ENCODE measurements at places on chromosomes 12 and 14. TPM values are rescaled to one million over a fixed set of nuclear protein-coding genes. Genes with fewer than 3 reads are reported as not detected.

DNA sequence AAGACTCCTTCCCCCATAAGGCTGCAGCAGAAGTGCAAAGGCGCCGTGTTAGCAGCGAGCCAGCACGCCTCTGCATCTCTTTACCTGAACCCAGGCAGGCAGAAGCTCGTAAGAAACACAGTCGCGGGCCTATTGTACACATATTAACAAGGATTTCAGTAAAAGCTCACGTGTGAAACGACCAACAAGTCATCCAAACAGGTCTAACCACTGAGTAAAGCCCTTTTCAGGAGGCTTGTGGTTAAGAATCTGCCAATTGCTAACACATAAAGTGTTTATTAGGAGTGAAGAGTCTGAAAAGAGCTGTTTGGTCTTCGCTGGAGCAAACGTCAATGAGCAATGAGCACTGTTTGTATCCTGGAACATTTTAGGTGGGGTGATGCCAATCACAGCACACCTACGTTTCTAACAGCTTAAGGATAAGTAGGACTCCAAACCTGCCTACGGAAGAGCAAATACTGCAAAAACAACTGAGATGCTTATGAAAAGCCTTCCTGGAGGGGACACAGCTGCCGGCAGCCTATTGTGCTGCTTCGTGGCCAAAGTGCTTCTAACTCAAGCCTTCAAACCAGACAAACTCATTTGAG is 43.1 kb downstream of the PRKAB1 start:
- no peaks in the 10 kb centered on the region for H3K27me3 ChIP-seq
- H3K4me3 ChIP-seq = no peak overlapping the region
- H3K36me3 ChIP-seq = no peaks in the 10 kb centered on the region
- no peak overlapping the region for H3K27ac ChIP-seq
- H3K4me1 ChIP-seq = peaks cover 10% of the 10 kb centered on the region

Gene STK38L
- total RNA-seq = 60.0 TPM

GRCh38 chr14:71362920-71363584 is 455.8 kb downstream of the PCNX1 start:
- no peaks in the 10 kb centered on the region for H3K27me3 ChIP-seq
- H3K4me3 ChIP-seq = no peak overlapping the region
- no peak overlapping the region for H3K27ac ChIP-seq
- DNase-seq = no peak
- H3K36me3 ChIP-seq = no peaks in the 10 kb centered on the region
- H3K4me1 ChIP-seq = peaks cover 4% of the 10 kb centered on the region

DNA sequence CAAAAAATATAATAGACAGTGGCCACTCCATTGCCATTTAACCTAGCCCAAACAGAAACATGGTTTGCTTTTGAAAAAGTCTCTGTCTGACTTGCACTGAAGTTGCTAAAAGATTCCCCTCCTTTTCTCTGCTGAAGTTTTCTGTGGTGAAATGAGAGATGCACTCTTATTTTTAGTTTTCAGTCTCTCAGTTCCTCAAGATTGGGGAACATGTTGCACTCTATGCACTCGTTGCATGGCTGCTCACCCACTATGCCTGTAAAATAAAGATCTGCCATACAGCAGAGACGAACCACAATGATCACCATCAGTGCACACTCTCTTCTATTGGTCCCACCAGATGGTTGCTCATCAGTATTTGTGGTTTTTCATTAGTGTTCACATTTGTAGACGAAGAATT is 13.1 kb upstream of the DAAM1 start:
- H3K4me3 ChIP-seq = no peak overlapping the region
- H3K27me3 ChIP-seq = peaks cover 5% of the 10 kb centered on the region
- no peak for DNase-seq
- H3K27ac ChIP-seq = no peak overlapping the region

DNA sequence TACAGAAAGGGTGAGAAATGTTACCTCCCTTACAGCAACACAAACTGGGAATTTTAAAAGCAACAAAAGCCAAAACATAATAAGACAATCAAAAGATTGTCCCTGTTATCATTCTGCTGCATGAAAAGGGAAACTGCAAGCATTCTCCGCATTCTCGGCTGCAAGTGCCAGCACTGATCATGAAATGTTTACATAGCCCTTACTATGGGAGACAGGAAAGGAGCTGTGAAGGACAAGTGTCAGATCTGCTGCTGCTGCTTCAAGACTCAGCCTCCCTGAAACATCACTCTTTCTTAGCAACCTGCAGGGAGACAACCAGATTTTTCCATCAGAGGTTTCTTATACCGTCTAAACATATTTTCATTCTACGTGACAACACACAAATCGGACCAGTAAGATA is 20.1 kb downstream of the DENND5B start:
- H3K27ac ChIP-seq = no peak overlapping the region
- H3K36me3 ChIP-seq = no peaks in the 10 kb centered on the region
- no peaks in the 10 kb centered on the region for H3K27me3 ChIP-seq
- no peak overlapping the region for H3K4me3 ChIP-seq
- DNase-seq = peak; percentile 58

Gene HOXC9
- 0.40 TPM for total RNA-seq

DNA sequence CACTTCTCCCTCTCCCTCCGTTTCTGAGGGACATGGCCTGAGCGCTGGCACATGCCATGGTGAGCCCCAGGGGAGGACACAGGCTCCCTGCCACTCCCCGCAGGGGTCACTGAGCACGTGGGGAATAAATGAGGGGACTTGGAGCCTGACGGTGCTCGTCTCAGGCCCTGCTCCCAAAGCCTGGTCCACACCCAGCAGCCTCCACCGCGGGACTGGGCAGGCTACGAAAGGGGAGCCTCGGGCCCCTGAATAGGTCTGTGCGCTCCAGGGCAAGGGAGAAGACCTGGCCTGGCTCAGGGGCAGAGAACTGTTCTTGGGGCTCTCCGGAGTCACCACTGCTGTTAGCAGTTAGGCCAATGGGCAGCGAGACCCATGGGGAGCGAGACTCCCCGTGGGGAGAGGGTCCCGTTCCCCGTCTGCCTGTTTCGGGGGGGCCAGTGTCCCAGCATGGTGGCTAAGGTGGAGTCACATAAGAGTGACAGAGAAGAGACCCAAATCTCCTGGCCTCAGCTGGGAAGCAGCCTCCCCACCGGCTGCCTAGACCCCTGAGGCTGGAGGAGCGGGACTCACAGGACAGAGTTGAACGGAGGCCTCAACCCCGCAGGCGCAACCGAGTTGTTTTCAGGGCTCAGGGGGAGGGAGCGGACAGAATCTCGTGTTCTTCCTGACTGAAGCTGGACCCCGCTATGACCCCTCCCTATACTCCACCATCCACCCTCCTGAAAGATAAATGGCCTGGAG is 329.8 kb upstream of the SFSWAP start:
- DNase-seq = no peak
- no peaks in the 10 kb centered on the region for H3K27me3 ChIP-seq
- H3K4me1 ChIP-seq = no peaks in the 10 kb centered on the region

GRCh38 chr14:54175298-54175942 is 218.8 kb upstream of the BMP4 start:
- H3K4me3 ChIP-seq = no peak overlapping the region
- no peaks in the 10 kb centered on the region for H3K27me3 ChIP-seq
- no peaks in the 10 kb centered on the region for H3K36me3 ChIP-seq
- DNase-seq = peak; percentile 91
- peaks cover 36% of the 10 kb centered on the region for H3K4me1 ChIP-seq
- H3K27ac ChIP-seq = no peak overlapping the region

Gene INTS13
- total RNA-seq = 25.5 TPM

DNA sequence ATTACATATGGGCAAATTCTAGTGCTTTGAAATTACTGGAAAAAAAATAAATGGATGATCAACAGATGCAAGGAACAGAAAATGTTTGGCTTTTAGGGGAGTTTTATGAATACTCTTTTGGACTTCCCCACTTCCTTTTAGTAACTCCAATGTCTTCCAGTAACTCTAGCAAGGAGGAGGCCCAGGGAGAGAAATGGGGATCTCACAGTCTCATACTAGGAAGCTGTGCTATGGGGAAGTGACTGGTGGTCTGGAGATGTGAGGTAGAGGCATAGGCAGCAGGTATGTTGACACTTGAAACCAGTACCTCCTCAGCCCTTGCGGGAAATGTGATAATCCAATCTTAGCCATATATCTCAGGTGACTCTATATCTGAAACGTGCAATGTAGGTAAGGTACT is 68.1 kb downstream of the CRADD start:
- no peaks in the 10 kb centered on the region for H3K27me3 ChIP-seq
- H3K4me3 ChIP-seq = no peak overlapping the region
- no peaks in the 10 kb centered on the region for H3K36me3 ChIP-seq
- H3K27ac ChIP-seq = no peak overlapping the region
- H3K4me1 ChIP-seq = peaks cover 8% of the 10 kb centered on the region

Gene ADAMTS20
- not detected for total RNA-seq

Gene BTG1
- 89.5 TPM for total RNA-seq

Gene ANO4
- total RNA-seq = 0.12 TPM

- H3K27ac ChIP-seq = no peak overlapping the region
- no peak for DNase-seq
- no peaks in the 10 kb centered on the region for H3K4me1 ChIP-seq
- H3K36me3 ChIP-seq = no peaks in the 10 kb centered on the region
These were observed 39.8 kb downstream of the SVOP start for GRCh38 chr12:108980831-108981618.

GRCh38 chr14:63418020-63418419 is 99.3 kb upstream of the GPHB5 start:
- no peak overlapping the region for H3K4me3 ChIP-seq
- no peak for DNase-seq
- H3K36me3 ChIP-seq = peaks cover 1% of the 10 kb centered on the region
- no peaks in the 10 kb centered on the region for H3K4me1 ChIP-seq

Gene GPR84
- not detected for total RNA-seq

GRCh38 chr12:92547906-92548305 is 154.9 kb upstream of the PLEKHG7 start:
- peaks cover 22% of the 10 kb centered on the region for H3K4me1 ChIP-seq
- DNase-seq = no peak
- peaks cover 5% of the 10 kb centered on the region for H3K27me3 ChIP-seq
- H3K36me3 ChIP-seq = no peaks in the 10 kb centered on the region

Gene TMCC3
- 30.4 TPM for total RNA-seq

GRCh38 chr12:20063116-20063515 is 305.2 kb upstream of the PDE3A start:
- no peak overlapping the region for H3K4me3 ChIP-seq
- no peak overlapping the region for H3K27ac ChIP-seq
- no peaks in the 10 kb centered on the region for H3K36me3 ChIP-seq
- no peaks in the 10 kb centered on the region for H3K4me1 ChIP-seq
- H3K27me3 ChIP-seq = no peaks in the 10 kb centered on the region
- DNase-seq = peak; percentile 62

Gene IFI27
- total RNA-seq = 126 TPM

DNA sequence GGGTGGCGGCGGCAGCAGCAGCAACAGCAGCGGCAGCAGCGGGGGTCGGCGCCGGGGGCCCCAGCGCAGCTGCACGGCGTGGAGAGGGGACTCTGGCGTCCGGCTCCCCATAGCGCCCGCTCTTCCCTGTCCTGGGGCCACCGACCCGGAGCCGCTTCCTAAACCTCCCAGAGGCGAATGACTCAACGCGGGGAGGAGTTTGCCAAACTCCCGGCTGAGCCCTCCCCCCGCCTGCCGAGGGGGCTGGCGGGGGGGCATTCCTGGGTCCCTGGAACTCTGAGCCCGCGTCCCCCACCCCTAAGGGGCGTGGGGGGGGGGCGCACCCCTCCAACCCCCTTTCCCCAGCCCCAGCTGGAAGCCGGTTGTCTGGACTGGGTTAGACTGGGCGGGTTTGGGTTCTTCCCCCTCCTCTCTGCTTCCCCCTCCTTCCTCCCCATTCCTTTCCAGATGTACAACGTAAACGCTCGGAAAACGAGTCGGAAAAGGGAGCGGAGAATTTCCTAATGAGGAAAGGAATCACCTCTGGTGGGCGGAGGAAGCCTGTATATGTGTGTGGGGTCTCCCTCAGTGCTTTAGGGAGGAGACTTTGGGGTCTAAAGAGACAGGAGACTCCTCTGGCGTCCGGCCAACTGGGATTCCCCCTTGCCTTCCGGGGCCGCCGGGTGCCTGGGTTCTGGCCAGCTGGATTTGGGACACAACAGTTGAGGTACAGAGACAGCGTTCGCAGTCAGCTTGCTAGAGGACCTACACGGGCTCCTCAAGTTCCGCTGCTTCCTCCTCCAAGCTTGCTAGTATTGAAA is at the start of gene ITGA5:
Gene ITGA5 (minus strand): TSS at position 179 of the 800 bp plus-strand sequence. CDS start 68 bp downstream, at position 111.
- H3K4me3 ChIP-seq = peak within 1 kb of the TSS; percentile 97
- DNase-seq = peak; percentile 75
- H3K27me3 ChIP-seq = no peaks in the 10 kb centered on the region
- peak within 1 kb of the TSS; percentile 79 for H3K27ac ChIP-seq
- H3K36me3 ChIP-seq = peaks cover 5% of the 10 kb centered on the region

DNA sequence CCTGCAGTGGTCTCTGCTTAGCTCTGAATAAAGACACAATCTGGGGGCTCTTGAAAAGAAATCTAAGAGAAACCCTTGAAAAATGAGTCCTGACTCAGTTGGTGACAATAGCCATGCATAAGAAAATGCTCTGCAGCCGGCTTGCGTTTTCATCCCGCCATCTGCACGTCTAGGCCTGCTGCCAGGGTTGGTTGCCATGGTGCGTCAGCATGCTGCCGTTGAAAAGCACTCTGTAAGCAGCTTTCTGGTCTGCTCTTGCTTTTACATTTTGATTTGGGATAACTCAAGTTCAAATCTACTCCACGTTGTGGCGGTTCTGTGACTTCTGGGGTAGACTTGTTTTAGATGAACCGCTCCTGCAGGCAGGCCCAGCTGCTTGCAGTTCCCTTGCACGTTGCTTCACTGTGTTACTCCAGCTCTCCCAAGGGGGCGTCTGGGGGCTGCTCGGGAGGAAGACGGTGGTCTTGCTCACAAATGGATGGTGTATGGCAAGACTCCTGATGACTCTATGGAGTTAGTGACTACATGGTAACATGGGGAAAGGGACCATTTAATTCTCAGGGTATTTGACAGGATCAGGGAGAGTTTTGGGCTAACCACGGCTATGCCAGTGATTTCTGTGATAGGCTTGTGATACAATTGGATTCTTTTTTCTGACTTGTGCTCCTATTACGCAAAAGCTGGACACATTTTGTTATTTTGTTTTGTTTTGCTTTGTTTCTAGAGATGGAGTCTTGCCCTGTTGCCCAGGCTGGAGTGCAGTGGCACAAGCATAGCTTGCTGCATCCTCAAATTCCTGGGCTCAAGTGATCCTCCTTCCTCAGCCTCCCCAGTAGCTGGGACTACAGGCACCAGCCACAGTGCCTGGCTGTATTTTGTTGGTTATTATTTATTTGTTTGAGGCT is 15.8 kb downstream of the WNT5B start:
- peaks cover 27% of the 10 kb centered on the region for H3K27me3 ChIP-seq
- H3K27ac ChIP-seq = no peak overlapping the region
- H3K36me3 ChIP-seq = no peaks in the 10 kb centered on the region
- H3K4me1 ChIP-seq = no peaks in the 10 kb centered on the region

GRCh38 chr14:100072783-100073346 is 7.6 kb downstream of the EVL start:
- no peaks in the 10 kb centered on the region for H3K27me3 ChIP-seq
- no peak overlapping the region for H3K27ac ChIP-seq
- peaks cover 13% of the 10 kb centered on the region for H3K4me1 ChIP-seq
- DNase-seq = no peak
- H3K4me3 ChIP-seq = no peak overlapping the region
- H3K36me3 ChIP-seq = no peaks in the 10 kb centered on the region

- H3K27me3 ChIP-seq = no peaks in the 10 kb centered on the region
- no peak for DNase-seq
- no peaks in the 10 kb centered on the region for H3K36me3 ChIP-seq
- H3K27ac ChIP-seq = no peak overlapping the region
- no peaks in the 10 kb centered on the region for H3K4me1 ChIP-seq
These were observed 342.6 kb upstream of the NAV3 start for GRCh38 chr12:77488041-77488620.

- no peak overlapping the region for H3K4me3 ChIP-seq
- no peaks in the 10 kb centered on the region for H3K27me3 ChIP-seq
- DNase-seq = no peak
- H3K36me3 ChIP-seq = no peaks in the 10 kb centered on the region
- peaks cover 6% of the 10 kb centered on the region for H3K4me1 ChIP-seq
These were observed 9.6 kb downstream of the KCNH3 start for GRCh38 chr12:49548481-49548821.

Data from endothelial cell of umbilical vein (primary cell).